ENCODE measurements at places on chromosomes 11 and 22. TPM values are rescaled to one million over a fixed set of nuclear protein-coding genes. Genes with fewer than 3 reads are reported as not detected.
A peak's percentile ranks its signal among the peaks of the same experiment; 100 is the strongest.

- DNase-seq = no peak
These were observed 19.2 kb upstream of the ASPHD2 start for GRCh38 chr22:26409719-26410335.

GRCh38 chr11:118740892-118741291 is 50.1 kb downstream of the DDX6 start:
- DNase-seq = no peak

GRCh38 chr11:21472261-21472660 is 720.6 kb upstream of the ANO5 start:
- peak; percentile 63 for DNase-seq

GRCh38 chr11:73493956-73494598 is 103.8 kb downstream of the FAM168A start:
- DNase-seq = peak; percentile 82

DNA sequence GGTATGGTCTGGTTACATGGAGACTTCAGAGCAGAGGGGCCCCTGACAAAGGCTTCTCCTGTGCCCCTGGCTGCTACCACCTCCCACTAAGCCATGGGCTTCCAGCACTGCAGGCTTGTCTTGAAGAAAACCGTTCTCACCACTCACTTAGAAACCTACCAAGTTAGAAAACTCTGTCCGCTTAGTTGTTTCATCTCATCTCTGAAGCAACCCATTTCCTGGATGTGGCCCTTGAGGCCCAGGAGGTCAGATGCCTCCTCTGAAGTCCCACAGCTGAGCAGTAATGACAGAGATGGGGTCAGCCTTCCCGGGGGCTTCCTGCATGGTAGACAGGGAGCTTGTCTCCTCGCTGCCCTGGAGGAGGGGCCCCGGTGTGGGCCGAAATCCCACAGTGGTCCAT is 12.9 kb downstream of the CSF2RB start:
- DNase-seq = no peak

- no peak for DNase-seq
These were observed 41.7 kb downstream of the PRDM11 start for GRCh38 chr11:45188127-45188526.

GRCh38 chr11:47854667-47855066 is 6.5 kb upstream of the NUP160 start:
- no peak for DNase-seq

GRCh38 chr11:62443390-62444235 is 24.8 kb downstream of the SCGB1A1 start:
- no peak for DNase-seq

MUC15 gene
- total RNA-seq = 7.3 TPM

GLYAT gene
- total RNA-seq = not detected

DCUN1D5 gene
- 107 TPM for total RNA-seq
